Stomach (tissue), 19 donors: ENCODE measurements at places on chromosomes 4 and X.

DNA sequence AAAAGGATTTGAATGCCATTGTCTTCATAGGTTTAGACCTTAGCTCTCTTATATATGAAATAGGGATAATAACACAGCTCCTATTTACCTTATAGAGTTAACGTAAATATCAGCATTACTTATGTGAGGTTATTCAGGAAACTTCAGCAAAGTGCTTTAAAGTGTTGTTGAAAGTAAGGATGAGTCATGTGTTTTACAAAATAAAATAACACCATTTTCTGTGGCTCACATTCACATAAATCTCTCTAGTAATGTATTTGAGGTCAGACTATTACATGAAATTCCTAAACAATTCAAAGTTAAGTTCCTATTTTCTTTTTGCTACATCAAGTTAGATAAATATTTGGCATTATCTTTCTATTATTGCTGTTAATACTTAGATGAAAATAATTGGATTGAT, 2.9 kb downstream of the GNRHR start:
- DNase-seq: no peak

DNA sequence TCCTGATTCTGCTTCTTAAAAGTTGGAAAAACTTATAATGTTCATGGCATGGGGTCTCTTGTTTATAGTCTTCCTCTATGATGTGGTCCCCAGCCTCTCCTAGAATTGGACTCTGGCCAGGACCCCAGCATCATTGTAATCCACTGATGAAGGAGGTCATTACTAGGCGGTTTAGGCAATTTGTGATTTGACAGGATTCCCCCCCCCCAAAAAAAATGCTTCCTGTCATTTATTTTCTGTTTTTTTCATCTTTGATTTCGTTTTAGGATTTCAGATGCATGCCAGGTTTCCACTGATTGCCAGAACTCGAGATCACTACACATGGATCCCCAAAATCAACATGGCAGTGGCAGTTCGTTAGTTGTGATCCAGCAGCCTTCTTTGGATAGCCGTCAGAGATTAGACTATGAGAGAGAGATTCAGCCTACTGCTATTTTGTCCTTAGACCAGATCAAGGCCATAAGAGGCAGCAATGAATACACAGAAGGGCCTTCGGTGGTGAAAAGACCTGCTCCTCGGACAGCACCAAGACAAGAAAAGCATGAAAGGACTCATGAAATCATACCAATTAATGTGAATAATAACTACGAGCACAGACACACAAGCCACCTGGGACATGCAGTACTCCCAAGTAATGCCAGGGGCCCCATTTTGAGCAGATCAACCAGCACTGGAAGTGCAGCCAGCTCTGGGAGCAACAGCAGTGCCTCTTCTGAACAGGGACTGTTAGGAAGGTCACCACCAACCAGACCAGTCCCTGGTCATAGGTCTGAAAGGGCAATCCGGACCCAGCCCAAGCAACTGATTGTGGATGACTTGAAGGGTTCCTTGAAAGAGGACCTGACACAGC, 4.9 kb downstream of the SPRY1 start:
- peak; percentile 37 for DNase-seq

- no peak for DNase-seq
These were observed 58.4 kb upstream of the CBR4 start for GRCh38 chr4:169068423-169068822.

- DNase-seq: no peak
These were observed 190.8 kb upstream of the GK2 start for GRCh38 chr4:79598801-79599200.

DNA sequence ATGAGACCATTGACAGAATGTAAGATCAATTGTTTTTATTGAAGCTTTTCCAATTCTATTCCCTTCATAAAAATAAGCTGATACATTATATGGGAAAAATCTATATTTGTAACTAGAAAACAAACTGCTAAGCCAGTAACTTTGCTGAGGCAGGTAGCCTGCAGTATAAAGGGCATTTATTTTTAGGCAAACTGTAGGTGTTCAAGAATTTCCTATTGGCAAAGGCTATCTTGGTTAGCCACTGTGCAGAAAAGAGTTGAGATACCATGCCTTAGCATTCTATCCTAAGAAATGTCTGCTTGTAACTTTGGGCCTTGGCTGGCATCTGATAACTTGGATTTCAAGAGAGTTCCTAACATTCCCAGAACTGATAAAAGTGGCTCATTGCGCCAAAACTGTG, 18.5 kb upstream of the PRRG1 start:
- no peak for DNase-seq

- no peak for DNase-seq
These were observed 6.1 kb upstream of the CXorf66 start for GRCh38 chrX:139971394-139971749.

DNA sequence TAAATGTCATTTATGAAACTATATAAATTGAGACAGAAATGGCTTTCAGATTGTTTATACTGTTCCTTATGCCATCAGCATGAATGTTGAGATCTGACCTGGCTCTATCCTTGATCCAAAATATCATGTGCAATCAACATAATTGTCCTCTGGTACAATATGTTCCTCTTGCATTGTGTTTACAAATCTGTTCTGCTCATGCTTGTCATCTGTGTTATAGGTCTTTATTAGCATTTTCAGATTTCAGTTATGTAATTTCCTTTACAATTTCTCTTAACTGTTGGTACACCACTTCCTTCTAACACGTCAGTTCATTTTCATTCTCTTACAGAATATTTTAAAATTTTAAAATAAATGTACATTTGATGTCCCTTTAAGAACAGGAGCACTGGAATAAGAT, 1.6 kb downstream of the HPGD start:
- DNase-seq: peak; percentile 15

DNA sequence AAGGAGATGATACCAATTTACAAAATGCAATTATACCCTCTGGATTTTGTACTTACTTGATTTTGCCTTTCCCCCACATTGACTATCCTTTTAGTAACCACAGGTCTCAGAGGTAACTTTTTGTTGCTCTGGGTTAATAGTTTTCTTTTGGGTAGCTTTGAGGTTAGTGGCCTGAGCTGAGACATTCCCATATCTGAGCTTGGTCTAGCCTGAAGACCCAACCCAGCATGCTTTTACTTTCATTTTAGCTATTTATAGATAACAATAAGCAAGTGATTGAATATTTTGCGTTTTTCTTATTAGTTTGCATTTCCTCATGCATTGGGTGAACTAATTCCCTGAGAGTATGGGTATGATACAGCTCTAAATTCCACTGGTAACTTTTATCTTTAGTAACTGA, 11.8 kb downstream of the HTN1 start:
- DNase-seq: no peak

- no peak for DNase-seq
These were observed 104.4 kb downstream of the RTL5 start for GRCh38 chrX:72027024-72027913.

DNA sequence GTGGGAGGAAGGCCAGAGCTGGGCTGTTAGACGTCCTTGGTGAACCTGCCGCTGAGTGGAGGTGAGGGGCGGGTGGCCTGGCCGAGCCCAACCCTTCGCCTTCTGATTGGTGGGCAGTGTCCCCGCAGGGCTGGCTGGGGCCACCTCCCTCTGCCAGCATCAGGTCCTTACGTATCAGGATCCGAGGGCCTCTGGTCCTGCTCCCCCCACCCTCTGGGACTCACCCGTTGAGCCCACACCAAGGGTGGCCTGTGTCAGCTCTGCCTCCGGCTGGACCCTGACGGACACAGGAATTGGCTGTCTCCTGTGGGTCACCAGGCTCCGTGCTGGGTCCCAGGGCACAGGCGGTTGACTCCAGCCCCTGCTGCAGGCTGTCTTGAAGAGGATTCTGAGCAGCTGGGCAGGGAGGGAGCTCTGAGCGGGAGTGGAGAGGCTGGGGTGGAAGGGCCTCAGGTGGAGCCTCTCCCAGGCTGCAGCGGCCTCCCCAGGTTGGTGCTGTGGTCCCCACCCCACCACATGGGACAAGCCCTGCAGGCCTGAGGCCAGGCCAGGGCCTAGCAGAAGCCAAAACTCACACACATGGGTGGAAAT, 58.4 kb upstream of the NKX1-1 start:
- DNase-seq: no peak

DNA sequence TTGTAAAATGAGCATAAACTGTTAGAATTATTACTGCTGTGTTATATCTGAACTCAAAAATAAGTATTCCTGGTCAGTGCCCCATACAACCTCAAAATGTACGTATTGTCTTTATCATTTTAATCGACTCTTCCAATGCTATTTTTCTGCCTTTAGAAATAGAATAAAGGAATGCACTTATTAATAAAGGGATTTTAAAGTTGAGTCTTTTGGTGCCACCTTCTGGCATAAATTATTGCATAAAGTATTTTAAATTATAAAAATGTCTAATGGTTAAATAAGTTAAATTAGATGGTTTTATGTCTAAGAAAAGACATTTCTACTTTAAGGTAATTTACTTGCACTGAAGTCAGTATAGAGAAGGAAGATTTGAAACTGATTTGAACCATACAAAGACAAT, 424.0 kb upstream of the NDST4 start:
- DNase-seq: no peak

DNA sequence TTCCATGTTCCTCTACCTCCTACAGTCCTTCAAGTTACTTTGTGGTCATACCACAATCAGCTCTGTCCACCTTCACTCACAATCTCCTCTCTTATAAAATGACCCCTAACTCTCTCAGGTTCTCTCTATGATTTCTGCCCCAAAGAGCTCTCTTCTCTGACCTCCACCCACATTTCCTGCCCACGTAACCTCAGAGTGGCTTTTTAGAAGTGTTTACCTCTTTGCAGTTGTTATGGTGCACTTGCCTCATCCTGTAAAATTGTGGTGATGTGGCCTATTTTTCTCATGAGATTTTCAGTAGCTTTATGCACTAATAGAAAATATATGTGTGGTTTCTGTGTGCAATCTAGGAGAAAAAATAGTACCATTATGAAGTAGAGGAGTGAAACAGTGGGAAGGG, 215.8 kb downstream of the PACRGL start:
- no peak for DNase-seq

- no peak for DNase-seq
These were observed 367.5 kb upstream of the CTSO start for GRCh38 chr4:156321203-156321602.

GRCh38 chr4:184613405-184613804, 35.8 kb downstream of the CASP3 start:
- no peak for DNase-seq

DNA sequence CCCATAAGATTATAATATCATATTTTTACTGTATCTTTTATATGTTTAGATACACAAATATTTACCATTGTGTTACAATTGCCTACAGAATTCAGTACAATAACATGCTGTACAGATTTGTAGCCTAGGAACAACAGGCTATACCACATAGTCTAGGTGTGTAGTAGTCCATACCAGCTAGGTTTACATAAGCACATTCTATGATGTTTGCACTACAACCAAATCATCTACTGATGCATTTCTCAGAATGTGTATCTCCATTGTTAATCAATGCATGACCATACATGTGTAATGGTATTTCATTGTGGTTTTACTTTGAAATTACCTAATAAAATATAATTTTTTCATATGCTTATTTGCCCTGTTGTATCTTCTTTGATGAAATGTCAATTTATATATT, 288.1 kb upstream of the PCDH10 start:
- no peak for DNase-seq

DNA sequence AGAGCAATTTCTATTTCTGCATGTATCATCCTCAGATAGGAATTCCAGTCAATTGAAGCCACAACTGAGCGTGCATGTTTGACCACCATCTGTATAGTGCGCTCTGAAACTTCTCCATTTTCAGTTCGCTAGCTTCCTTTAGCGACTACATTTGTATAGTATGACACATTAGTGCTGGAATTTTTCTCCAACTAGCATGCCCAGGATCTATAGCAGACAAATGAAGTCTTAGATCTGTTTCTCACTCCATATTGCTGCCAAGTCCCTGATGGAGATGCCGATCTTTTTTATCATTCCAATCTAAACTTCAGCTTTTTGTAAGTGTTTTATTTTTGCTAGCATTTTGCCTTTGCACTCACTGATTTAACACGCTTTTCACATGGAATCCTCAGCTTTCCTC, 774.8 kb upstream of the TENM3 start:
- no peak for DNase-seq

GRCh38 chr4:14771504-14772175, 230.6 kb upstream of the CPEB2 start:
- DNase-seq: no peak

GRCh38 chrX:17525762-17526555, 151.0 kb downstream of the NHS start:
- DNase-seq: no peak

DNA sequence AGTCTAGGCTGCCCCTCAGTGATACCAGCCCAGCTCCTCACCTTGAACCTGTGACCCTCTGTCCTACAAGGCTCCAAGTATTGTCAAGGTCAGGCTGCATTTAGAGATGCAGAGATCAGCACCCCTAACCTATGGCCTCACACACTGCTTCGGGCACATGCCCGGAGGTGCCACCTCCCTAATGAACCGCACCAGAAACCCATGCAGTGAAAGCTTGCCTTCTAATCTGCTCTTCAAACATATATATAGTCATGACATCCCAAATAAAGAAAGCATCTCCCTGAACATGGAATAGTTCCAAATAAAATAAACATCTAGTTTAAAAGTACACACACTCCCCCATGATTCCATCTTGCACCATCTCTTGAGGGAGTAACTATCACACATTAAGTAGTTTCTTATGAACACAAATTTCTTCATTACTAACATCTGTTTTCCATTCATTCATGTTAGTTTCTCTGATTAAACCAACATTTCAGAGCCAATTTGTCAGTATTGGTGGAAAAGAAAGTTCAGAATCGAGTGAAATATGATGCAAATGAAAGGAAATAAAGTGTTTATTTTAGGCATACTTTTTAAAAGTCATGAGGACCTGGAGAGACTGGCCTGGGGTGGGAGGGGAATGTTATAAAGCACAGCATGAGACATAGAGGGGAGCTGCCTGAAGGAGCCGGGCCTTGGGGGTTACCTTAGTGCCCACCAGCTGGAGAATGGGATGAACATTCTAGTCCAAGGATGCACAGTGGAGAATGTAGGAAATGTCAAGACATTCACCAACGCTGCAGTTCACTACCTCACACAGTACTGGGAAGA, 19.2 kb downstream of the CC2D2A start:
- peak; percentile 32 for DNase-seq

GRCh38 chr4:52107745-52108144, 56.6 kb downstream of the SPATA18 start:
- no peak for DNase-seq

GRCh38 chr4:73705056-73705432, 35.3 kb upstream of the CXCL8 start:
- no peak for DNase-seq

GRCh38 chr4:54840992-54841768, 183.4 kb downstream of the KIT start:
- DNase-seq: peak; percentile 31

DNA sequence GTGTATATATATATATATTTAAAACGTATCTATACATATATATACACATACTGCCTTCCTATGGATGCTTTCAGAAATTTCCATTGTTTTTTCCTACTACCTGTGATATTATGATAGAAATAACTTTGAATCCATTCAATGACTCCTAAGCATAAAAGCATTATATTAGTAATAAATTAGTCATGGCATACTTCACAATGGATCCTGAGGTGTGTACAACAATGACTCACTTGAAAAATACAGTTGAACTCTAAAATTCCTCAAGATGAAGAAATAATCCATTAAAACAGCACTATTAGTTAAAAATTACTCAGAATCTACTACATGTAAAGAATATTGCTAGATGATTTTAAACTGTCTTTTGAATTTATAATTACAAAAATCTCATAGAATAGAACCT, 201.1 kb downstream of the STPG2 start:
- no peak for DNase-seq
